Peyer's patch (tissue), 4 donors: ENCODE measurements at places on chromosomes 7 and 10. TPM values are rescaled to one million over a fixed set of nuclear protein-coding genes. Genes with fewer than 3 reads are reported as not detected.

GRCh38 chr7:149292462-149292823 is 30.4 kb downstream of the ZNF783 start:
- DNase-seq, result no peak

Gene CAPZA2
- 110 TPM for total RNA-seq

GRCh38 chr10:102781921-102782557 is 38.3 kb downstream of the WBP1L start:
- DNase-seq, result no peak

DNA sequence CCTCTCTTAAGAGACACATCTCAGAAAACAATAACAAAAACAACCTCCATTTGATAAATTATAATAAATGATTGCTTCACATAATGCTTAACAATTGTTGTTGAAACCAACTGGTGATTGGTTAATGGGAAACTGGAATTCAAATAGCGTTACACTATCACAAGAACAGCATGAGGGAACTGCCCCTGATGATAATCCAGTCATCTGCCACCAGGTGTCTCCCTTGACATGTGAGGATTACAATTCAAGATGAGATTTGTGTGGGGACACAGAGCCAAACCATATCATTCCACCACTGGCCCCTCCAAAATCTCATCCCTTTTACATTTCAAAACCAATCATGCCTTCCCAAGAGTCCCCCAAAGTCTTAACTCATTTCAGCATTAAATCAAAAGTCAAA is 375.9 kb downstream of the BMPER start:
- no peak for DNase-seq

- DNase-seq, result peak; percentile 91
Observed at GRCh38 chr7:73612598-73613269, 11.6 kb downstream of the MLXIPL start.

Gene AKR1C8
- total RNA-seq, result not detected

- no peak for DNase-seq
Observed at GRCh38 chr7:49564379-49564714, 209.1 kb upstream of the VWC2 start.

GRCh38 chr7:353746-354325 is 63.9 kb downstream of the FOXL3 start:
- no peak for DNase-seq

Gene NSMCE4A
- 99.7 TPM for total RNA-seq

DNA sequence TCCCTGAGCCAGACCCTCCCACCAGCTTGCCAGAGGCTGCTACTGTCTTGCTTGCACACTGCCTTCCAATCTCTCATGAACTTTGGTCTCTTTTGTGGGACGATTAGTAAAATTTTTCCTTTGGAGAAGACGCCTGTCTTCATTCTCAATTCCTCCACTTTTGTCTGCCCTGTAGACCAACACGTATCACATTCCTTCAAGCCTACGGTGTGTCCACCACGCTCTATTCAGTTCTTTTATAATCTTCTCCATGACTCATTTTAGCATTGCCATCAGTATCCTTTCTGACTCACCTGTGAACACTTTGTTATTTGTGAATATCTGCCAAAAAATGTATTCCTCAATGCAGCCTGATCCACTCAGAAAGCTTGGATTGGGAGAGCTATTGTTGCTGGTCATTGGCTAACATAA is 1.4 kb downstream of the GIMAP5 start:
- DNase-seq, result no peak

DNA sequence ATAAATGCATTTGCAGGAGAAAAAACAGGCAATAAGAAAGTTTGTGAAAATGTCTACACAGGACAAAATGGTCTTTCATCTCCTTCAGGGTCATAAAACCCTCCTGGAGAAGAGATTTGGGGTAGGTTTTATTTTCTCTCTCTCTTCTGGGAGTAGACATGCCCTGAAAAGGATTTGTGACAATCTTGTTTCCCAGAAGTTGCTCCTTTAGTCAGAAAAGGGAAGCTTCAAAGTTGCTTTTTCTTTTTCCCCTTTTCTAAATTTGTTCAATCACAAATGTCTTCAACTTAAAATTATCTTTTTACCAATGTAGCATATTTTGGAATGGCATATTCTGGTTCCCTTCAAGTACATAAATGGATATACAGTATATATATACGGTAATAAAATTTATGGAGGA is 9.4 kb upstream of the ANKRD22 start:
- DNase-seq, result no peak

DNA sequence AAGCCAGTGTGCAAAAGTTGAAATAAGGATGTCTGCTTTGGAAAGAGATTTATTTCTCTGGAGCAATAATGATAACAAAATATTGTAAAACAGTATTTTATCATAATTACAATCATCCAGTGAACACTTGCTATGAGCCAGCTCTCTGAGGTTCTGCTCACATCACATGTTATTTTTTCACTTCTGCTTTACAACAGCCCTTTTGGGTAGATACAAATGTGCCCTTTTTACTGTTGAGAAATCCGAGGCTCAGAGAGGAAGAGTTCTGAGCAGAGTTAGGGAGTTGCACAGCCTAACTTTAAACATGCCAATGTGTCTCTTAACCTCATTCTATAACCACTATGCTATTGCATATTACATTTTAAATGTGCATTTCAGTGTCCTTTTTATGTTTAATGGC is 232.6 kb upstream of the CDC14C start:
- DNase-seq, result no peak

GRCh38 chr7:8379264-8379663 is 54.1 kb upstream of the NXPH1 start:
- no peak for DNase-seq

Gene MSMB
- not detected for total RNA-seq

DNA sequence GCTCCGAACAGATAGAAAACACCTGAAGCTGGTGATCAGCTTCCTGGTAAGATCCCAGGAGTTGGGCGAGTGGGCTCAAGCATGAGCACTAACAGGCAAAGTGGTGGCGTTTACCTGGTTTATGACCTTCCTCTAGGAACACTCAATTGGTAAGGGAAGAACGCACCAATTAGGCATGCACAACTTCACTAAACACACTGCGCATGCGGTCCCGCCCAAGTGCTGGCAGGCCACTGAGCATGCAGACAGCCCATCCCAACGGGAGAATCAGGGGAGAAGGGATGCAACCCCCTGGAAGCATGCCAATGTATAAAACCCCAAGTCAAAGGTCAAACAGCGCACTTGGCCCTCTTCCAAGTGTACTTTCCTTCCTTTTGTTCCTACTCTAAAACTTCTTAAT is 70.4 kb downstream of the LYZL2 start:
- no peak for DNase-seq

- DNase-seq, result no peak
Observed at GRCh38 chr10:102633848-102634247, 10.4 kb upstream of the TRIM8 start.

GRCh38 chr7:137789215-137789882 is 57.4 kb downstream of the DGKI start:
- no peak for DNase-seq

- no peak for DNase-seq
Observed at GRCh38 chr7:460374-461116, 59.1 kb downstream of the PDGFA start.

DNA sequence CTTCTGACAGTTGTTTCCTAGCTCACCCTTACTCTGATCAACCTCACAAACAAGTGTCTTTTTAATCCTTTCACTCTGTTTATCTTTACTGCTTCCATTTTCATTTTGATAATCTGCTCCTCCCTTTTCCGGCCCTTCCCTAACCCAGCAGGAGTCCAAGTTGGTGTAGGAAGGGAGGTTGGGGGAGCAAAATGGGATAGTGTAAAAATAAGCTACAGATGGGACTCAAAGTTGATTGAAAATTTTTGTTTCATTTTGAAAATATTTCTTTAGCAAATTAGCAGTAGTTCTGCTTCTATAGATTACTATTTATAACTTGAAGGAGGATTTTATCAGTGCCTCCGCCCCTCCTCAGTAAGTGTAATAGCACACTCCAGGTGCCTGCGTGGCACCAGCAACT is 112.0 kb downstream of the WNT2 start:
- no peak for DNase-seq

Gene FAM237B
- total RNA-seq, result not detected

- DNase-seq, result no peak
Observed at GRCh38 chr7:89500084-89500483, 654.2 kb upstream of the STEAP1 start.

GRCh38 chr7:126702242-126703016 is 550.3 kb downstream of the GRM8 start:
- no peak for DNase-seq

DNA sequence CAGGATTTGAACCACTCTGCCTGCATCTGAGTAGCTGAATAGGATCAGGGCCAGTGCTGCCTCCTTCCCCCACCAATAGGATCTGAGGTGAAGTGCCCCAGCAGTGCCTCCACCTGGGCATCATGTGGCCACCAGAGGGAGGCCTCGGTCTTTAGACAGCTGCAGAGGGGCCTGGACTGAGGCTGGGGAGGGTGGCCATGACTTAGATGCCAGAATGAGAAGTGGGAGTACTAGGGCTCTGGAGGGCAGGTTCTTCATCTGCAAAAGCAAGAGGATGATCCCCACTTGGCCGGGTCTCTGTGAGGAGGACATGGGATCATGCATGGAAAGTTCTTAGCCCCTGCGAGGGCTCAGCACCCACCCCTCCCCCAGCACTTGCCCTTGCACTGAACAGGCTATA is 56.9 kb downstream of the NEUROG3 start:
- DNase-seq, result no peak

DNA sequence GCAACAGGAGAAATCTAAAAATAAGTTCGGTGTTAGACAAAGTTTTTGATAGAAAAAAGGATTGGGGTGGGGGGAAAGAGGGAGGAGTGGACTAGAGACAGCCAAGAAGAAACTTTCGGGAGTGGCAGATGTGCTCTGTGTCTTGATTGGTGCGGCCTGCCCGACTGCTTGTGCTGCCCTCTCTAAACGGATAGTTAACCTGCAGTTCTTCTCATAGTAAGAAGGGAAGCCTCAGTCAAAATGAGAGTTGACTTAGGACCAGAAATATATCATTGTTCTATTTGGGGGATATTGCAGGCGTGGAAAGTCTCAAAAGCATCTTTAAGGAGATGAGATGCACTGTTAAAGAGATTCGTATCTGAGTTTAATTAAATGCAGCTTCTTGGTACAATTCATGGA is 39.3 kb downstream of the UBE3C start:
- no peak for DNase-seq

DNA sequence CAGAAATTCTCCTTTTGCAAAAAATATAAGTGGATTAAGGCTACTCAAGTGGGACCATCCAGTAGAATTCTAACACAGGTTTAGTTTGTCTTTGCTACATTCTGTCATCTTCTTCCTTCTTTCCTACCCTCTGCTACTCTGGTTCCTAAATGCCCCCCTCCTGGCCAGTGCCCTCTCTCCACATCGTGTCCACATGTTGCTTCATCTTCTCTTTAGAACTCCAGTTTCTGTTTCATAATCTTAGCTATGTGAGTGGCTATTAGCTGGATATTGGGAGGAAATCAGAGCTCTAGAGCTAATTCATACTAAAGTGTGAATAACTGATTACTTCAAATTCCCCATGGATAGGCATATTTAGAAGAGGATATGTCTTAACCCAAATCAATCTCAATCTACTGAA is 528.5 kb downstream of the LRMDA start:
- no peak for DNase-seq

Gene POLR2J2
- 6.6 TPM for total RNA-seq

GRCh38 chr7:77427996-77428603 is 12.0 kb upstream of the GSAP start:
- DNase-seq, result no peak

Gene CYP3A4
- total RNA-seq, result 16.5 TPM

DNA sequence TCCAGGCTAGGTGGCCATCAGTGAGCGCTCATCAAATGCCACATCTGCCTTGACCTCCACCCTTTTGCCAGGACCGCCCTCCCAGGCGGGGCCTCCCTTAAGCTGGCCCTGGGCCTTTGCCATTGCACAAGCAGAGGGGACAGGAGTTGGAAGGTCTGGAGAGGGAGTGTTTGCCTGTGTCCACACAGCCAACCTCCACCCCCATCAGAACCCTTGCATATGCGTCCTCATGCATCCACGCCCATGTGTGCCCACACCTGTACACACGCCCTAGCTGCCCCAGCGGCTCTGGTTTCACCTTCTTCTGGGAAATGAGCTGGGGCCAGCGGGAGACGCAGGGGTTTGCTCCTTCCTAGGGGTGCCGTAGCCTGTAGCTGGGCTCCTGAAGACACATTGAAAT is 64.0 kb downstream of the NEURL1 start:
- no peak for DNase-seq

Gene PDGFA
- total RNA-seq, result 66.8 TPM

DNA sequence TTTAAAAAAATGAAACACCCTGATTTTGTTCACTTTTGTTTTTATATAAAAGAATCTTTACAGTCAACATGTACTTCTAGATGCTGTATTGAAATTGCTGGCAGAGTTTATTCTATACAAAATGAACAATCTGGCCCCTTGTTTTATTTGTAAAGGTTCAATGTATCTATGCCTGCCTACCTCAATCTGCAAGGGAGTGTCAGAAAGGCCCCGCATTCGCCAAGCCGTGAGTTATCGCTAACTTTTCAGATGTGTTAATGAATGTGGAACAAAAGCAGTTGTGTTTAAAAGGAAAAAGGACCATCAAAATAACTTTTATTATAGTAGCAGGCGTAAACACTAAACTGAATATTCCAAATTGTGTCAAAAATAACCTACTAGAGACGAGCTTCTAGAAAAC is 14.6 kb downstream of the LUC7L2 start:
- no peak for DNase-seq

DNA sequence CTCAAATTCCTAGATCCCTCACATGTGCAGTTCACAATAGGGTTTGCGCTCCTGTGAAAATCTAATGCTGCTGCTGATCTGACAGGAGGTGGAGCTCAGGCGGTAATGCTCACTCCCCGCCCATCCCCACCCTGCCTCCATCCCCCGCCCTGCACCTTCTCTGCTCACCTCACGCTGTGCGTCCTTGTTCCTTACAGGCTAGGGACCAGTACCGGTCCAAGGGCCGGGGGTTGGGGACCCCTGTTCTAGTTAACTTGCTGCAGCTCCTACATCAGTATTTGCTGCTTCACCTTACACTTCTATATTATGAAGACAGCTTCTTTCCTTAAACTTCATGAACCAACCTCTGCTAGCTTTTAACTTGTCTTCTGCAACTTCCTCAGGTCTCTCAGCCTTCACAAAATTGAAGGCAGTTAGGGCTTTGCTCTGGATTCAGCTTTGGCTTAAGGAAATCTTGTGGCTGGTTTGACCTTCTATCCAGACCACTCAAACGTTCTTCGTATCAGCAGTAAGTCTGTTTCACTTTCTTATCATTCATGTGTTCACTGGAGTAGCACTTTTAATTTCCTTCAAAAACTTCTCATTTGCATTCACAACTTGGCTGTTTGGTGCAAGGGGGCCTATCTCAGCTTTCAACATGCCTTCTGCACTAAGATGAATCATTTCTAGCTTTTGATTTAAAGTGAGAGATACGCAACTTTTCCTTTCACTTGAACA is 1.7 kb upstream of the TNKS2 start:
- peak; percentile 79 for DNase-seq

DNA sequence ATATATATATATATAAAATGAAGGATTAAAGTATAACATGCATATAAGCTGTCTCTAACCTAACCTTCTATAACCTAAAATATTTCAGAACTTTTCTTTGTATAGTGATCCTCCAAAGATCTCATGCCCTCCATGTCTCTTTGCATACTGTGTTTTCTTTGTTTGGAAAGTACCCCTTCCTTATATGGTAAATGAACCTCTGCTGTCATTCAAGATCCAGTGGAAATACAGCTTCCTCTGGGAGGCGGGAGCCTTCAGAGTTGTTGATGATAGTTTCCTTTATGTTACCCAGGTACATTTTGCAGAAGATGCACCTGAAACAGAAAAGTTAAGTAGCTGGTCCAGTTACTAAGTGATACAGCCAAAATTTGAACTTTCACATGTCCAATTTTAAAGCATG is 233.3 kb upstream of the FOXP2 start:
- DNase-seq, result no peak
